ENCODE measurements at places on chromosomes 16 and 17. TPM values are rescaled to one million over a fixed set of nuclear protein-coding genes. Genes with fewer than 3 reads are reported as not detected.

Gene TBX2
- total RNA-seq, result 11.1 TPM

Gene ACE
- total RNA-seq, result 3.4 TPM

Gene MYH2
- total RNA-seq, result 0.65 TPM

Gene GPR179
- not detected for total RNA-seq

- H3K4me3 ChIP-seq, result no peak overlapping the region
- peak; percentile 38 for DNase-seq
- H3K27me3 ChIP-seq, result no peaks in the 10 kb centered on the region
- peaks cover 57% of the 10 kb centered on the region for H3K36me3 ChIP-seq
- H3K4me1 ChIP-seq, result peaks cover 13% of the 10 kb centered on the region
These were observed 45.2 kb upstream of the KPNB1 start for GRCh38 chr17:47604598-47604927.

DNA sequence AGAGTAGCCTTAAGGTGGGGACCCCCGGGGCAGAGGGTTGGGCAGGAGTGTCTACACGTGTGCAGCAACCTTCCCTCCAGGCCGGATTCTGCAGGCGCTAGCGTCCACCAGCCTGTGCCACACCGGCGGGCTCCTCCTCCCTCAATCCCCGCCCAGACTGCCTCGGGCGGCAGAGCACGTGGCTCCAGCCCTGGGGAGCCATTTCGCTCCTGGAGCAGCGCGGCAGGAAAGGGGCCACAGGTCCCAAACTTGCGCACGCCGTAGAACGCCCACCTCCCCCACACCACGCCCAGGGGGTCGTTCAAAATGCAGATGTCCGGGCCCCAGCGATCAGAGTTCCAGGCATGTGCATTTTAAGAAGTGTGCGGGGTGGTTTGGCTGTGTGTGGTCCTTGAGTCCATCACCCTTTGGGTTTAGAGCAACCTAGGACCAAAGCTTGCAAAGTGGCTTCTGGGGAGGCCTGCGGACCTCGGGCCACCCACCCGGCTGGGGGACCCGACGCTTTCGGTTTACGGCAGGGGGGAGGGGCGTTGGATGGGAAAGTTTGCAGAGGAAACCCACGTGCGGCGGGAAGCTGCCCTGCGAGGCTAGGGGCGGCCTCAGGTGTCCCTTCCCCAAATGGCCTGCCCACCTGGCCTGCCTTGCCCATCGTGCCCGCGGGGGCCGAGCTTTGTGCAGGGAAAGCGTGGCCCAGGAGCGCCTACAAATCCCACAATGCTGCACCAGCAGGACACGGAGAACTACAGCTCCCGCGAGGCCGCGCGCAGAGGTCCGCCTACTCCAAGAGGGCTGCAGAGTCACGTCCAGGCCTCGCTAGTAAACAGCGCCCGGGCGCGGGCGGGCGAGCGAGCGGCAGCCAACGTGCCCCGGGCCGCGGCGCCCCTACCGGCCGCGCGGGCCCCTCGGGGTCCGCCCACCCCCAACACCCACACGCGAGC, 1.4 kb downstream of the TFAP4 start:
- no peaks in the 10 kb centered on the region for H3K27me3 ChIP-seq
- H3K4me1 ChIP-seq, result peaks cover 4% of the 10 kb centered on the region
- DNase-seq, result peak; percentile 97
- no peaks in the 10 kb centered on the region for H3K36me3 ChIP-seq
- peak overlapping the region; percentile 80 for H3K4me3 ChIP-seq

- H3K4me3 ChIP-seq, result no peak overlapping the region
- H3K36me3 ChIP-seq, result no peaks in the 10 kb centered on the region
- H3K4me1 ChIP-seq, result no peaks in the 10 kb centered on the region
- no peak overlapping the region for H3K27ac ChIP-seq
- no peaks in the 10 kb centered on the region for H3K27me3 ChIP-seq
These were observed 681.6 kb downstream of the KCNJ18 start for GRCh38 chr17:22373911-22374310.

GRCh38 chr17:49880291-49881053, 32.6 kb upstream of the TAC4 start:
- H3K27me3 ChIP-seq, result peaks cover 21% of the 10 kb centered on the region
- 0 out of 2 replicates have a peak overlapping the region, but pooled peaks have one; percentile 30 for H3K4me3 ChIP-seq
- no peak overlapping the region for H3K27ac ChIP-seq

- H3K36me3 ChIP-seq, result no peaks in the 10 kb centered on the region
- no peaks in the 10 kb centered on the region for H3K4me1 ChIP-seq
- peaks cover 15% of the 10 kb centered on the region for H3K27me3 ChIP-seq
- peak within 1 kb of the TSS; percentile 50 for H3K4me3 ChIP-seq
- DNase-seq, result peak; percentile 43
- no peak within 1 kb of the TSS for H3K27ac ChIP-seq
These were observed at the start of gene DOC2A for GRCh38 chr16:30010844-30011713. Gene DOC2A (minus strand): TSS chr16:30011027. CDS start chr16:30010222, 805 bp downstream.

GRCh38 chr17:3885970-3886369, 6.9 kb downstream of the CAMKK1 start:
- no peaks in the 10 kb centered on the region for H3K27me3 ChIP-seq
- H3K4me3 ChIP-seq, result no peak overlapping the region
- no peaks in the 10 kb centered on the region for H3K36me3 ChIP-seq
- H3K27ac ChIP-seq, result no peak overlapping the region
- H3K4me1 ChIP-seq, result peaks cover 38% of the 10 kb centered on the region

DNA sequence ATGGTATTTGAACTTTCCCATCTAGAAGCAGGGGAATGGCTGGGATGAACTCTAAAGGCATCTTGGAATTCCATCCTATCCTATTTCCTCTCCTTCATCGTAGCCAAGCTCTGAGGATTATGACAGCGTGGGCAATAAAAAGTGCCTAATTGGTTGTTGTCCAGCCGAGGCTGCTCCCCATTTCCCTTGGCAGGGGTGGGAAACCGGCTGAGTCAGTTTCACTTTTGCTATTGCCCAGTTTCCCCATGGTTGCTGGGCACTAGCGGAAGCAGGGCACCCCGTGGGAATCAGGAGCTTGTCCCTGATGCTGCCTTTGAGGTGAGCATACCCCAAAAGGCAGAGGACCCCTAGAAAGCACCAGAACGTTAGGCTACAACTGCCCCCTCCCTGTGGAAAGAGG, 13.8 kb upstream of the SP2 start:
- H3K27me3 ChIP-seq, result no peaks in the 10 kb centered on the region
- no peaks in the 10 kb centered on the region for H3K36me3 ChIP-seq
- peaks cover 24% of the 10 kb centered on the region for H3K4me1 ChIP-seq
- DNase-seq, result peak; percentile 85
- H3K27ac ChIP-seq, result peak overlapping the region; percentile 61

DNA sequence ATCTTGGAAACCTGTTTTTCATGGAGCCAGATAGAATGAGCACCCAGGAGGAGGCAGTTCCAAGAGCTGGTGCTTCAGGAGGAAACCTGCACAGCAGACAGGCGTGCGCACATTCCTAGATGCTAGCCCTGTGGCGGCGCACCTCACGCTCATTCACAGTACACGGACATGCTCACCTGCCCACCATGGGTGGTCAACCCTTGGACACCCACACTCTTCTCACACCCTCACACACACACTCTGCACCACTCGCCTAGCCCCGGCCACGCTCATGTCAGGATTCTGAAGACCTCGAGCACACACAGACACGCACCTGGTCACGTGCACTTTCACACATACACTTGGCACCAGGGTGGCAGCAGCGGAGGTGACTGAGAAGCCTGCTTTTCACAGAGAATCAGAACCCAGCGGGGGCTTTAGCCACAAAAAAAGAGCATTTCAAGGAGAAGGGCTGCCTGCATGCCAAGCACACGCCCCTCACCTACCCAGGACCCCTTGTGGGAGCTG, 28.6 kb downstream of the RAI1 start:
- no peak overlapping the region for H3K27ac ChIP-seq
- peaks cover 44% of the 10 kb centered on the region for H3K4me1 ChIP-seq
- H3K27me3 ChIP-seq, result no peaks in the 10 kb centered on the region
- no peak for DNase-seq
- H3K36me3 ChIP-seq, result no peaks in the 10 kb centered on the region

GRCh38 chr17:8928347-8928746, 37.2 kb downstream of the PIK3R5 start:
- no peak overlapping the region for H3K4me3 ChIP-seq
- H3K27ac ChIP-seq, result no peak overlapping the region
- peaks cover 14% of the 10 kb centered on the region for H3K27me3 ChIP-seq
- no peaks in the 10 kb centered on the region for H3K36me3 ChIP-seq
- no peak for DNase-seq

- peak overlapping the region; percentile 82 for H3K4me3 ChIP-seq
- DNase-seq, result peak; percentile 71
- no peaks in the 10 kb centered on the region for H3K36me3 ChIP-seq
- H3K27ac ChIP-seq, result peak overlapping the region; percentile 82
- peaks cover 20% of the 10 kb centered on the region for H3K4me1 ChIP-seq
These were observed 751 bp downstream of the DCAF7 start for GRCh38 chr17:63550817-63551639.

GRCh38 chr17:15941781-15942180, 3.1 kb upstream of the ADORA2B start:
- no peak for DNase-seq
- H3K27ac ChIP-seq, result no peak overlapping the region
- H3K27me3 ChIP-seq, result no peaks in the 10 kb centered on the region

DNA sequence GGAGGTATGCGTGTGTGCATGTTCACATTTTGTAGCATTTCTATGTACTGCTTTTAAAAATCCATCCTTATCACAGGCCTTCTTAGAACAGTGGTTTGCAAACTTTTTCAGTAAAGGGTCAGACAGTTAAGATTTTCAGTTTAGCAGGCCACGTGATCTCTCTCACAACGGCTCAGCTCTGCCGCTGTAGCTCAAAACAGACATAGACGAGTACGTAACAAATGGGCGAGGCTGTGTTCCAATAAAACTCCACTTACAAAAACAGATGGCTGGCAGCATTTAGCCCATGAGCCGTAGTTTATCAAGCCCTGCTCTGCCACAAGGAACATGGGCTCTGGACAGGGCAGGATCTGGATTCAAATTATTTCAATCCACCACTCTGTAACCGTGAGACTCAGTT, 141.8 kb downstream of the XYLT1 start:
- no peaks in the 10 kb centered on the region for H3K36me3 ChIP-seq
- H3K4me3 ChIP-seq, result no peak overlapping the region
- peak; percentile 57 for DNase-seq
- peak overlapping the region; percentile 9 for H3K27ac ChIP-seq
- H3K27me3 ChIP-seq, result no peaks in the 10 kb centered on the region

- H3K4me1 ChIP-seq, result no peaks in the 10 kb centered on the region
- H3K4me3 ChIP-seq, result no peak overlapping the region
- no peak for DNase-seq
- no peaks in the 10 kb centered on the region for H3K27me3 ChIP-seq
- H3K27ac ChIP-seq, result no peak overlapping the region
These were observed 187.3 kb upstream of the KIF2B start for GRCh38 chr17:53635444-53635843.

- peaks cover 22% of the 10 kb centered on the region for H3K4me1 ChIP-seq
- H3K4me3 ChIP-seq, result peak within 1 kb of the TSS; percentile 75
- DNase-seq, result peak; percentile 44
- no peaks in the 10 kb centered on the region for H3K36me3 ChIP-seq
- H3K27me3 ChIP-seq, result no peaks in the 10 kb centered on the region
- no peak within 1 kb of the TSS for H3K27ac ChIP-seq
These were observed at the start of gene HES7 for GRCh38 chr17:8123695-8124349. Gene HES7 (minus strand): TSS chr17:8124106. CDS start chr17:8124084, 22 bp downstream.

- no peaks in the 10 kb centered on the region for H3K27me3 ChIP-seq
- no peaks in the 10 kb centered on the region for H3K4me1 ChIP-seq
- no peak overlapping the region for H3K4me3 ChIP-seq
- no peaks in the 10 kb centered on the region for H3K36me3 ChIP-seq
- H3K27ac ChIP-seq, result no peak overlapping the region
These were observed 58.2 kb upstream of the HAPSTR1 start for GRCh38 chr16:9033125-9033830.

GRCh38 chr16:13307255-13307654, 405.9 kb downstream of the SHISA9 start:
- no peaks in the 10 kb centered on the region for H3K4me1 ChIP-seq
- no peaks in the 10 kb centered on the region for H3K27me3 ChIP-seq
- H3K27ac ChIP-seq, result no peak overlapping the region
- peak; percentile 11 for DNase-seq
